Esophagus squamous epithelium (tissue), 5 donors: ENCODE measurements at places on chromosomes 11 and 22.
A peak's percentile ranks its signal among the peaks of the same experiment; 100 is the strongest.

- H3K27me3 ChIP-seq: peaks cover 62% of the 10 kb centered on the region
- DNase-seq: no peak
- H3K4me1 ChIP-seq: peaks cover 9% of the 10 kb centered on the region
- H3K27ac ChIP-seq: no peak overlapping the region
Measured at GRCh38 chr22:44448271-44448830, 49.7 kb downstream of the RTL6 start.

GRCh38 chr22:27003297-27003696, 345.9 kb downstream of the MIAT start:
- no peak overlapping the region for H3K4me3 ChIP-seq
- H3K27ac ChIP-seq: no peak overlapping the region
- no peaks in the 10 kb centered on the region for H3K4me1 ChIP-seq
- no peak for DNase-seq
- no peaks in the 10 kb centered on the region for H3K27me3 ChIP-seq
- no peaks in the 10 kb centered on the region for H3K36me3 ChIP-seq

- no peaks in the 10 kb centered on the region for H3K4me1 ChIP-seq
- H3K36me3 ChIP-seq: no peaks in the 10 kb centered on the region
- H3K27me3 ChIP-seq: no peaks in the 10 kb centered on the region
- H3K4me3 ChIP-seq: no peak overlapping the region
- no peak for DNase-seq
Measured at GRCh38 chr11:61709572-61709971, 29.4 kb downstream of the DAGLA start.

DNA sequence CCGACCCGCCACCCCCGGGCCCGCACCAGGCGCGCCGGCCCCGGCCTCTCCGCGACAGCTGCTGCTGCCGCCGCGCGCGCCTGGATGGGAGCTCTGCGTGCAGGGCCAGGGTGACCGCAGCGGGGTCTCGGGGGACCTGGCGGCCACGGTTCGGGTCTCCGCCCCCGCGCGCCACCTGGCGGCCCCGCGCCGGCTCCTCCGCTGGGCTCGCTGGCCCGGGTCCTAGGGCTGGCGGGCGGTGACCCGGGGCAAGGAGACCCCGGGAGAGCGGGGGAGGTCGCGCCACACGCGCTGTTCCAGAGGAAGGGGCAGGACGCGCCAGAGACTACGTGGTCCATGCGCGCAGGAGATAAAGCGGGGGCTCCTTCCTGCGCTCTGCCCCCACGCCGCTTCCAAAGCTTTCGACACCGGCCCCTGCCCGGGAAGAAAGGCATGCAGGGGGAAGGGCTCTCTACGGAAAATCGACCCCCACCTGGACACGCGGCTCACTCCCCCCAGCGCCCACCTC, 562 bp downstream of the SHANK2 start:
- no peaks in the 10 kb centered on the region for H3K27me3 ChIP-seq
- peak overlapping the region; percentile 67 for H3K27ac ChIP-seq
- H3K36me3 ChIP-seq: no peaks in the 10 kb centered on the region
- no peak for DNase-seq
- H3K4me1 ChIP-seq: peaks cover 13% of the 10 kb centered on the region

- no peaks in the 10 kb centered on the region for H3K27me3 ChIP-seq
- no peak overlapping the region for H3K27ac ChIP-seq
- no peak overlapping the region for H3K4me3 ChIP-seq
- H3K36me3 ChIP-seq: peaks cover 7% of the 10 kb centered on the region
- no peak for DNase-seq
- peaks cover 26% of the 10 kb centered on the region for H3K4me1 ChIP-seq
Measured at GRCh38 chr22:23970816-23971486, 3.3 kb downstream of the DDT start.

DNA sequence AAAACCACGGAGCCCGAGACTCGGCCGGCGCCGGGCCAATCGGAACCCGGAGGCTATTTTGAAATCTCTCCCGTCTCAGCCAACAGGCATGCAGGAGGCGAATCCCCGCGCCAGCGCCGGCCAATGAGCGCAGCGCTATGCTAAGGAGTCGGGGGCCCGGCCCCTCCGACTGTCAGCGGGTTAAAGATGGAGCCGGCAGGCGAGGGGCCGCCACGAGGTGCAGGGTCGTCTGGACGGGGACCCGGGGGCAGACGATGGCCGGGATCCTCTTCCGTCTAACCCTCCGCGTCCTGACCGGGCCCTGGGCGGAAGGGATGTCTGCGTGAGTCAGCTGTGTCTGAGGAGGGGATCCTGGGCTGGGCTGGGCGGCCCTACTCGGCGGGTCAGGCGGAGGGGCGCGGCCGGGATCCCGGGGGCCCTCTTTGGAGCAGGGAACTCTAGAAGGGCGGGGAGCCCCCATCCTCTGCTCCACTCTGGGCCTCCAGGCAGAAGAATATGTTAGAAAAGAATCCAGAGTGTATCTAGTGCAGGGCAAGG, 10.0 kb downstream of the SDF2L1 start:
- H3K4me3 ChIP-seq: peak overlapping the region; percentile 87
- H3K36me3 ChIP-seq: no peaks in the 10 kb centered on the region
- peaks cover 14% of the 10 kb centered on the region for H3K4me1 ChIP-seq
- DNase-seq: peak; percentile 25
- peak overlapping the region; percentile 21 for H3K27ac ChIP-seq

DNA sequence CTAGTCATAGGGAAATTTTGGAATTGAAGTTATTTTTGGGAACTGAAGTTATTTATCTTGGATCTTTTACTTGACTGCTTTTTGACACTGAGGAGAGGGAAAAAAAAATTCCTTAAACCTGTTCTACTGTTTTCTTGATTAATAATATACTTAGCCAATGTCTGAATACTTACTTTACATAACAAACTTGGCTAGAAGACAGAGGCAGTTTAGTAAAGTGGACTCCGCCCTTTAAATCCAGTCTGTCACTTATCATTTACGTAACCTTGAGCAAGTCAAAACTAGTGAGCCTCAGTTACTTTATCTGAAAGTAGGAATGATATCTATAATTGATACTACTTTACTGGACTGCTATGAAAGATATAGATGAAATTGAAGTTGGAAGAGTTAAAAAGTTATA, 19.5 kb downstream of the CTSC start:
- no peaks in the 10 kb centered on the region for H3K36me3 ChIP-seq
- DNase-seq: no peak
- no peak overlapping the region for H3K4me3 ChIP-seq
- H3K4me1 ChIP-seq: peaks cover 51% of the 10 kb centered on the region
- no peaks in the 10 kb centered on the region for H3K27me3 ChIP-seq
- H3K27ac ChIP-seq: peak overlapping the region; percentile 18

DNA sequence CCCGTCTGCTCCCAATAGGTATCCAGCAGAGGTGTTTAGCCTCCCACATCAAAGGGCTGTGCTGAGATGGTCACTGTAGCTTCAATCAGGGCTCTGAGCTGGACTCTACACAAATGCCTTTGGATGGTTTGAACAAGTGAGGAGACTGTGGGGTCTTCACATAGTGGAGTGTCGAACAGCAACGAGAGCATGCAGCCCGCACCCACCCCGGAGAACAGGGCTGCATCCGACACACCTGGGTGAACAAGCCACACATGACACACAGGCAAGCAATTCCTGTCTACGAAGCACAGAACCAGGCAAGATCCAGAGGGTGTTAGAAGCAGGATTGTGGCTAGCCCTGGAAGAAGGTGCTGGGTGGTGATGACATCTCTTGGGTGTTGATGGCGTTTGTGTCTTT, 58.0 kb upstream of the FGF3 start:
- no peak overlapping the region for H3K4me3 ChIP-seq
- H3K36me3 ChIP-seq: no peaks in the 10 kb centered on the region
- H3K27me3 ChIP-seq: no peaks in the 10 kb centered on the region
- no peak overlapping the region for H3K27ac ChIP-seq
- no peak for DNase-seq

GRCh38 chr11:82864268-82864667, 36.0 kb downstream of the PRCP start:
- no peak for DNase-seq
- H3K4me3 ChIP-seq: no peak overlapping the region
- no peaks in the 10 kb centered on the region for H3K36me3 ChIP-seq
- H3K4me1 ChIP-seq: peaks cover 22% of the 10 kb centered on the region

DNA sequence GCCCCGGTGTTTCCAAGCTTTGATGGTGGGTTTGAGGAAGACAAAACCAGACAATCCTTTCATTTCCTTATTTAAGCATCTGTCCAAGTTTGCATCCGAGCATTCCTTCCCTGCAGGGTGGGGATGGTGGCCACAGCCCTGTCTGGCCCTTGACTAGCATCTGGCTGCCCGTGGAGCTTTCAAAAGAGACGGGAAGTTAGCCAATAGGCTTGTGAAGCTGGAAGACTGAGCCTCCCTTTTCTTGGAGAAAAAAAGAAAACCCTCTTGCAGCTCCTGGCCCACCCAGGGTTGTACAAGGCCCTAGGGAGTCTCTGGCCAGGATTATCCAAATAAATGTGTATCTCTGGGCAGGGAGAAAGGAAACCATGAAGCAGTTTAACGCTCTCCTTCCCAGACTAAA, 60.6 kb downstream of the MICAL2 start:
- H3K4me1 ChIP-seq: peaks cover 22% of the 10 kb centered on the region
- no peak for DNase-seq
- H3K27ac ChIP-seq: peak overlapping the region; percentile 53
- no peaks in the 10 kb centered on the region for H3K36me3 ChIP-seq
- H3K4me3 ChIP-seq: no peak overlapping the region

GRCh38 chr11:98871690-98872089, 149.1 kb upstream of the CNTN5 start:
- H3K27ac ChIP-seq: no peak overlapping the region
- no peak overlapping the region for H3K4me3 ChIP-seq
- H3K27me3 ChIP-seq: no peaks in the 10 kb centered on the region
- no peaks in the 10 kb centered on the region for H3K4me1 ChIP-seq
- H3K36me3 ChIP-seq: no peaks in the 10 kb centered on the region
- no peak for DNase-seq

GRCh38 chr11:112023104-112023503, 2.1 kb upstream of the DLAT start:
- H3K36me3 ChIP-seq: no peaks in the 10 kb centered on the region
- no peaks in the 10 kb centered on the region for H3K4me1 ChIP-seq
- no peak overlapping the region for H3K27ac ChIP-seq
- no peaks in the 10 kb centered on the region for H3K27me3 ChIP-seq
- DNase-seq: no peak
- H3K4me3 ChIP-seq: no peak overlapping the region

DNA sequence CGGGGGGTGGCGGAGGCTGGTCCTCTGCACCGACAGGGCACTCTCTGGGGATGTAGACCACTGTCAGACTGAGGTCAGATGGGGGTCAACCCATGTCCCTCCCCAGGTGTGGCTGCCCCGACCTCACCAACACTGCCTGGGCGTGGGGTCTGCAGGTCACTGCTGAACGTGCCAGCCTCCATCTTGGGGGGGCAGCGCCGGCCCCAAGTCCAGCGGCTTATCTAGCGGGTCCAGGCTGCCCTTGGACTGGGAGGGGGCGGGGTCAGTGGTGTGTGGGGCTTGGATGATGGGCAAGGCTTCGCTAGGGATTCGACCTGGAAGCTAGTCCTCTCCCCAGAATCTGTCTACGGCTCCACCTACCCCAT, 178.2 kb downstream of the IGLL1 start:
- no peaks in the 10 kb centered on the region for H3K4me1 ChIP-seq
- no peak overlapping the region for H3K27ac ChIP-seq
- peak overlapping the region; percentile 42 for H3K4me3 ChIP-seq

- H3K36me3 ChIP-seq: no peaks in the 10 kb centered on the region
- H3K27ac ChIP-seq: no peak overlapping the region
- H3K4me3 ChIP-seq: no peak overlapping the region
- H3K4me1 ChIP-seq: peaks cover 13% of the 10 kb centered on the region
- DNase-seq: no peak
- no peaks in the 10 kb centered on the region for H3K27me3 ChIP-seq
Measured at GRCh38 chr11:108803776-108804175, 138.9 kb downstream of the DDX10 start.

- peaks cover 11% of the 10 kb centered on the region for H3K27me3 ChIP-seq
- H3K4me1 ChIP-seq: peaks cover 26% of the 10 kb centered on the region
- no peak for DNase-seq
Measured at GRCh38 chr22:49853981-49854831, 562 bp downstream of the ZBED4 start.

DNA sequence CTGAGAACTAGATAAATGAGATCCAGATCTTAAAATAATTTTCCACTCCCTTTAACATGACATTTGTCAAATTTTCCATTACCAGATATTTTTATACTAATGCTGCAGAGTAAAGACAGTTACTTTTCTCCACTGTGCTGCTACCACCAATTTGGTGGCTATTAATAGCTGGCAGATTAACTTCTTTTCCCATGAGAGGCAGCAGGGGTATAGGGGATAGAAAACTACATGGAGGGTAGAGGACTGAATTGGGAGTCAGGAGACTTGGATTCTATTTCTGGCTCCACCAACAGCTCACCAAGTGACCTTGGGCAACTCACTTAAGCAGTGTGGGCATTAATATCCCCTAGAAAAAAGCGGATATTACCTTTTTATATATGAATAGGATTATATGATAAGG, 69.2 kb downstream of the KIF18A start:
- no peaks in the 10 kb centered on the region for H3K27me3 ChIP-seq
- H3K4me3 ChIP-seq: no peak overlapping the region
- DNase-seq: no peak

DNA sequence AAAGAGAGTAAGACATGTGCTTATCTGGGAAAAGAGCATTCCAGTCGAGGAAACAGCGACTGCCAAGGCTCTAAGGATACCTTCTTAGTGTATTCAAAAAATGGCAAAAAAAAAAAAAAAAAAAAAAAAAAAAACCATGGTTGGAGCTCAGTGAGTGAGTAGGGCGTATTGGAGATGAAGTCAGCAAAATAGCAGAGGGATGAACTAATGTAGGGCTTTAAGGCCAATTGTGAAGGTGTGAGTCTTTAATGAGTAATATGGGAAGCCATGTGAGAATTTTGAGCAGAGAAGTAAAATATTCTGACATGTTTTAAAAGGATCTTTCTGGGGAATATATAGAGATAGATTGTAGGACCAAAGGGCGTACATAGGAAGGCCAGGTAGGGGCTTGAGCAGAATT, 498.6 kb upstream of the ISX start:
- no peaks in the 10 kb centered on the region for H3K36me3 ChIP-seq
- DNase-seq: no peak
- peaks cover 5% of the 10 kb centered on the region for H3K27me3 ChIP-seq
- H3K27ac ChIP-seq: no peak overlapping the region
- no peak overlapping the region for H3K4me3 ChIP-seq

DNA sequence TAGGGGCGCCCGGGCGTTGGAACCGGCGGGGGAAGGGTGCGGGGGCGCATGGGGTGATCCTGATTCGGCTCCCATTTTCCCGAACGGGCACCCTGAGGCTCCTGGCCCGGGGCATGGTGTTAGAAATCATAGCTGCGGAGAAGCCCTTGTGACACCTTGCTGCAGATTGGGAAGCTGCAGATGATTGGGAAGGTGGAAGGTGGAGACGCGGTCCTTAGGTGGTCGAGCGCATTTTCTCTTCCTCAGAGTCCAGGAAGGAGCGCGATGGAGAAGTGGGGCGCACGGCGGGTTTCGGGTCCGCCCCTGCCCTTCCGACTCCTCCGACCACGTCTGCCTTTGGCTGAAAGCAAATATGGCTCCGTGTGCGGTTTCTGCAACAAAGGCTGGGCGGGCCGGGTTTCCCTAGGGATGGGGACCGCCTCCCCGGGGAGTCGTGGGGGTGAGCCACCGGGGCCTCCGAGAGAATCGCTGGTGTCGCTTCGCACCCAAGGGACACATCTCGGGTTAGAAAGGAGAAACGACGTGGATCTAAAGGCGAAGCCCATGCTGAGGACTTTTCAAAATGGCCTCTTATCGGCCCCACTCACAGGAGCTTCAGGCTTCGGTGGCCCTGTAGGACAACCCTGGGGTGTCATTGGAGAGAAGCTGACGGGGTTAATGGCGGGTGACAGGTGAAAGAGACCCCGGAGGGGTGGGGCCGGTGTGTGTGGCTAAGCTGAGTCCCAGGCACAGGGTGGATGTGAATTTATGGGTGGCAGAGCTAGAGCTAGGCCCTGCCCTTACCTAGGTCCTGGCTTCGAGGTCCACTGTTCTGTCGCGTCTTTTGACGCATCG, 707 bp upstream of the FTH1 start:
- H3K27me3 ChIP-seq: no peaks in the 10 kb centered on the region
- DNase-seq: no peak
- H3K36me3 ChIP-seq: peaks cover 24% of the 10 kb centered on the region
